ENCODE measurements at places on chromosomes 2 and 18. TPM values are rescaled to one million over a fixed set of nuclear protein-coding genes. Genes with fewer than 3 reads are reported as not detected.

Gene PRKAG3
- not detected for total RNA-seq

Gene TIGD1
- 7.2 TPM for total RNA-seq

Gene PTH2R
- total RNA-seq, result 0.87 TPM

Gene ASTL
- total RNA-seq, result not detected

Gene CELF4
- total RNA-seq, result 9.2 TPM
